ENCODE measurements at places on chromosomes 16 and 17.

GRCh38 chr16:10172848-10173655 lies 9.2 kb downstream of the GRIN2A start:
- peak; percentile 17 for DNase-seq

GRCh38 chr17:50892101-50892776 lies 26.1 kb upstream of the TOB1 start:
- no peak for DNase-seq

DNA sequence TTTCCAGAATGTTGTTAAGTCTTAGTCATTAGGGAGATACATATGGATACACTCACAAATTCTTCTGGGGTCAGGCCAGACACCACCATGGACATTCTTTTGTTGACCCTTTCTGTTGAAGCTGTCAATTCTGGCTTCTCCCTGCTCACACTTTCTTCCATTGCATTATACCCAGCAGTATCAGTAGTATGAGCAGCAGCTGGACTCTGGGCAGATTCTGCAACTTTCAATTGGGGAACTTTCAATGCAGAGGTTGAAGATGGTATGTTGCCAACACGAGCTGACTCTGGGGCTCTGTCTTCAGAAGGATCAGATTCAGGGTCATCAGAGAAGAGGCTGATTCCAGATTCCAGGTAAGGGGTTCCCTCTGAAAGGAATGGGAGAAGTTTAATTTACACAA lies 45.8 kb downstream of the RND2 start:
- no peak for DNase-seq

DNA sequence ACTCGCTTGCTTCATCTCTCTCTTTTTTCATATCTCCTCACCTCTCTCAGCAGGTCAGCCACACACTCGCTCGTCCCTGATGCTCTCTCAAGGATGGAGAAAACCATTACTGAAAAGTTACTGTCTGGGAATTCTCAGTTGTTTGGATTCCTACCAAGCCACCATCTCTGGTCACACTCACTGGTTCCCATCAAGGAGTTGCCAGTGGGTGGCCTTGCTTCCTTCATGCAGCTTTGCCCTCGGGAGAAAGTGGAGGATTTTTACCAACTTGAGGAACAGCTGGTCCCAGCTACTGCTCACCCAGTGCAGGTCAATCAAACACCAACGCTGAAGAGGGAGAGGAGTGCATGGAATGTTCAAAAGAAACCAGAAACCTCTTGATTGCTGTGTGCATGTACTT lies 25.3 kb downstream of the MEOX1 start:
- DNase-seq = no peak

DNA sequence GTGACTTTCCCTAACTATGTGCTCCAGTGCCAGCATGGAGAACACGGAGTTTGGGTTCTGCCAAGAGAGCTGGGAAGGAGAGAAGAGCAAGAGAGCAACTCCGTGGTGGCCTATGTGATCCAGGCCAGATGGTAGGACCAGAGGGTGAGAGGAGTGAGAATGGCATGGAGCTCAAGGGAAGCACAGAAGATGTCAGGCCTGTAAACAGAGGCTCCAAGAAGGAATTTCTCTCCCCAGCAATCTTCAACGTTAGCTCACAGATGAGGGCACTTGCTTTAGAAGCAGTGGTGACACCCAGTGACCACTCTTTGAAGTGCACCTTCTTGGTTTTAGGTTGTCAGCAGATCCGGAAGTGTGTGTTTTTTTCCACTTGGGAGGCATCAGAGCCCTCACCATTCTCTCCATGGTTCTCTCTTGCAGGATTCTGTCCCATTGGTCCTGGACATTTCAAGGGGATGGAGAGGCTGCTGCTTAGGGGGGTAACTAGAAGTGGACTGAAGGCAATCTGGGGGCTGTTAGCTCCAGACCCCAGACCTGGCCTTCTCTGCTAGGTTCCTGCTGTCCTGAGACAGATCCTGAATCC lies 18.1 kb upstream of the TMEM98 start:
- DNase-seq = peak; percentile 80

DNA sequence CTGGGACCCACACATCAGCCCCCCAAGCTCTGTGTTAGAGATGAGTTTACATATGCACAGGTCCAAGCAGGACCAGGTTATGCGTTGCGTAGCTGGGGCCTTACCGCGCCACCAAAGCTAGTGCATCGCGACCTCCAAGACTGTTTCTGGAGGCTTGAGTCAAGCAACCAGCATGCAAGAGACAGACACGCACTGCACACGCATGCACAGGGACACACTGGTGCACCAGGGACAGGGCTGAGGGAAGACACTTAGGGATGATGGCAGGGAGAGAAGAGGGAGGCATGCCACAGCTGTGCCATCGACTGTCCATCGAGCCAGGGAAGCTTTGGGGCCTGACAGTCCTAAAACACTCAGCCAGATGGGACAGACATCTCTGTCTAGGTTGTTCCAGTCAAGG lies 72.8 kb downstream of the MYH11 start:
- no peak for DNase-seq

- no peak for DNase-seq
Observed at GRCh38 chr16:76959166-76959565, 231.8 kb upstream of the MON1B start.

- no peak for DNase-seq
Observed at GRCh38 chr16:3400446-3400778, 392 bp downstream of the ZSCAN32 start.

GRCh38 chr17:17179371-17179827 lies 26.7 kb downstream of the PLD6 start:
- no peak for DNase-seq

- DNase-seq = no peak
Observed at GRCh38 chr17:57090560-57091185, 5.6 kb downstream of the AKAP1 start.

DNA sequence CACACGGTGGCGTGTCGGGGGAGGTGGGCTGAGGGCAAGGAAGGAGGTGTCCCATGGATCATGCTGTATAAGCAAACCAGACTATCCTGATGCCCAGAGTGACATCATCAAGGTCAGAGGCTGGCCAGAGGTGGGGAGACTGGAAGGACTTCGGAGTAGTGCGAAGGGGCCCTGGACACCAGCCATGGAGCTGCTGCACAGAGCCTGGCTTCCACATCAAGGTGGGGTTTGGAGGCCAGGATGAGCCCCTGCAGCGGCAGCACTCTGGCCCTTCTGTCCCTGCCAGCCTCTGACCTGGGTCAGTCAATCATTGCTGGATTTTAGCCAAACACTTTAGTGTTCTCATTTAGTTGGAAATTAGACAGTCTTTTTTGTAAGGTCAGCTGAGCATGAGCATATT lies 34.8 kb downstream of the MED13 start:
- no peak for DNase-seq

DNA sequence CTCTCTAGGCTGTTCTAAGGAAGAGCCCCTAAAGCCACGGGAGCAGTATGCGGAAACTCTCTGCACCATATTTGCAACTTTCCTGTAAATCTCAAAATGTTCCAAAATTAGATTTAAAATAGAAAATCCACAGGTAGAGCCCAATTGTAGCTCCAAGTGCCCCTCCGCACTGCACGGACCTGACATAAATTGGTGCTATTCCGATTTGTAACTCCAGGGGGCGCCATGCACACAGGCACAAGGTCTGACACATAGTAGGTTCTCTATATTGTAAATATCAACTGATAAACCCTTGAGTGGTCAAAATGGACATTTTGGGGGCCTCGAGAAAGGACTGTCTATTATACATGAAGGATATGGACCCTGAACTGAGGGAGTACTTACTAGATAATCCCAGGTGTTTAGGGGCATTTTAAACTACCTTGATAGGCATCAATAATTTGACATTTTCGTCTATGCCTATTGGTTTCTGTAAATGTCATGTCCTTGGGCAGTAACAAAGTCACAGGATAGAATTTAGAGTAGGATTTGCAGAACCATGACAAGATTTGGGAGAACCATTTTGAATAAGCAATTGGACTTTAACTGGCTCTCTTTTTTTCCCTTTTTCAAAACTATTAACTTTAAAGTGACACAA lies 36.6 kb upstream of the TMEM132E start:
- DNase-seq = peak; percentile 7

All from fibroblast of skin of back (primary cell).